ENCODE measurements at places on chromosomes 2 and 18.

DNA sequence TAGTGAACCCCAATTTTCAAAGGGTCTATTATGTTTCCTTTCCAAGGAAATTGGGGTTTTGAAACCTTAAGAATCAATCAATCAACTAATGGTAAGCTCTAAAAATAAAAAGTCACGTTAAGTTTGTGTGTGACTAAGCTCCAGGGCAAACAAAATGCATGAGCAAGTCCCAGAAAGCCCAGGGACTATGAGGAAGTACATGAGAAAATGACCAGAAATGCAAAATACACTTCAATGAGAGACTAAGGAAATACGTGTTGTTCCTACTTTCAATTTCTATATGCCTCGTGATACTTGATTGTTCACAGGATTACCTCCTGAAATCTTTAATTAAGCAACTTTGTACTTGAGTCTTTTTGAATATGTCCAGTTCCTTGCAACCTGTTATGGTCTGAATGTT, 684.4 kb upstream of the SYT4 start:
- no peak for DNase-seq

- DNase-seq: no peak
Measured at GRCh38 chr2:162025121-162025911, 48.7 kb downstream of the DPP4 start.

GRCh38 chr2:8204711-8205110, 477.1 kb upstream of the ID2 start:
- DNase-seq: no peak

- DNase-seq: no peak
Measured at GRCh38 chr18:62939433-62939832, 224.1 kb downstream of the PHLPP1 start.

DNA sequence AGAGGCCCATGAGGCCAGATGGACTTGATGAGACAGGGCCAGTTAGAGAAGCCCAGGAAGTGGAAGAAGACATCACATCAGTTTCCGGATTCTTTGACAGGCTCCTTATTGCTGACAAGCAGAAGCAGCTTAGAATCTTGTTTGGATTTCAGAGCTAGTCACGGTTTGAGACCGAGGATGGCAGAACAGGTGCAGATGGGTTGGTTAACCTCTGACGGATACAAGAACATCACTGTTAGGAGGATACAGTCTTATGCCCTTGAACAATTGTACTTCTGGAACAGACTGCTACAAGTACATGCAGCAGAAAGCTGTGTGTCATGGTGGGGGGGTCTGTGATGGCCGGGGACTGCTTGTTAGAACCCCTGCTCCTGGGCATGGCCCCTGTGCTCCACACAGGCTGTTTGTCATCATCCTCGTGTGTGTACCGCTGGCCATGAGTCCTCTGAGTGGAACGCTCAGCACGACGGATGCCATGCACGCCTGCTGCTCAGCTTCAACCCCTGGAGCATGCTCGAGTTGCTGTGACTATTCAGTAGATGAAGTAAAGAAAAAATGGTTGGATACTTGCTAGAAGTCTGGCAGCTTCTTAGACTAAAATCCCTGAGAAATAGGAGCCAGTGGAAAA, 217.7 kb downstream of the SH3RF3 start:
- DNase-seq: no peak

DNA sequence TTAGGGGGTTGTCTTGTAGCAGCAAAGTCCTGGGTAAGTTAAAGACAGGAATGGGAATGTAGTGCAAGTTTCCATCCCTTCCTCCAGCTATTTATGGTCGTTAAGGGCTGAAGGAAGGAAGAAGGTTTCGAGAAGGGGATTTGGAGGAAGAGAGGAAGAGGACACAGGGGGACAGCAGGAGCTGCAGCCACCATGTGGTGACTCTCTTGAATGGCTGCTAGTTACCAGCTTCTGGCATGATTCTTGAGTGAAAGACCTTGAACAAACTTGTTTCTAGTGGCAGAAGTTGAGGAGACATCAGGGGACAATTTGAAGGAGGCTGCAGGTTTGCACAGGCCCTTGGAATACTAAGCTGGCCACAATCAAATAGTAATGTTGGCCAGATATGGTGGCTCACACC, 116.6 kb downstream of the MTX2 start:
- no peak for DNase-seq

GRCh38 chr2:44190526-44190925, 21.9 kb downstream of the PPM1B start:
- no peak for DNase-seq

- no peak for DNase-seq
Measured at GRCh38 chr2:47620770-47621437, 162.0 kb upstream of the MSH6 start.

DNA sequence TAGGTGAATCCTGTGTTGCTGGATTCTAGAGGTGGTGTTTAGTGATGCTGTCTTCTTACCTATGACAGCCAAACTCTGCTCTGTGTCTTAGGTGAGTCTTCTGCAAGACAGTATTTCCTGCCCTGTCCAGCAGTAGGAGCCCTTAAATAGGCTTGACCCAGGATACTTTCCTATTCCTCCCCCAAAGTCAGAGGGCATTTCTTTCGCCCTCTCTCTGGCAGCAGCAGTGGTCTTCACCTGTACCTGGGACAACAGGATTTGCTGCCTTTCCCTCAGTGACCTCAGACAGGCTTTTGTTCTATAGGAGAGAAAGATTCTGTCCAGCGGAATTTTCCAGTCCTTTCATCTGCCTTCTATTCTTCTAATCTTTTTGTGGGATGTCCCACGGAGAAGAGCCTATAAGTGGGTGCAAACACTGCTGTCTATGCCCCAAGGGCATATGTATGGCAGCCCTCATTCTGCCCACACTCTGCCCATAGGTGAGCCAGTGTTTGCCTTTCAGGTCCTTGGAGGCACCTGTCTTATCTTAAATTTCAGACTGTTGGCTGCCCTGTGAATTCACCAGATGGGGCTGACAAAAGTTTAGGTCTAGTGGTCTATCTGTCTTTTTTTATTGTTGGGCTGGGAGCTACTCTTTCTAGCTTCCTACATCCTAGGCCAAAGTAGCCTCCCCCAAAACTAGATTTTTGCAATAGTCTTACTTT, 177.3 kb upstream of the SPOPL start:
- no peak for DNase-seq
